ENCODE measurements at places on chromosomes 16 and 17.

GRCh38 chr17:33650304-33650703 lies 357.2 kb upstream of the ASIC2 start:
- no peak for DNase-seq

DNA sequence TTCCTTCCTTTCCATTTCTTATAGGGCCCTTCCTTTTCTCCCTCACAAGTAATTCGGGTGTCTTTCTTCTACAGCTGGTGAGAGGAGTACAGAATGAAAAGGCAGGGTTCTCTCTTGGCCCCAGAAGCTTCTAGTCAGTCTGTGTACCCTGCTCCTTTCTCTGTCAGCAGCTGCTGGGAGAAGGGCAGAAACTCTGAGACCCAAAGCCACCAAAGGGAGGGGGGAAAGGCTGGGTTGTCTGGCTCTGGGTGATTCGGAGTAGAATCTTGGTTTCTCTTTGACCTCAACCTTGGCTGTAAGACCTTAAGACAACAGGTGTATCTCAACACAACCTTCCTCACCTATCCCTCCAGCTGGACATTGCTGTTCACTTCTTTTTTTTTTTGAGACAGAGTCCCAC lies 3.3 kb upstream of the NR1D1 start:
- no peak for DNase-seq

- no peak for DNase-seq
These were observed 4.4 kb downstream of the CACNA1G start for GRCh38 chr17:50564916-50565315.

- no peak for DNase-seq
These were observed 218.0 kb upstream of the ZFHX3 start for GRCh38 chr16:73265935-73266334.

- DNase-seq: peak; percentile 88
These were observed 7.6 kb downstream of the MYO1C start for GRCh38 chr17:1484676-1485422.

DNA sequence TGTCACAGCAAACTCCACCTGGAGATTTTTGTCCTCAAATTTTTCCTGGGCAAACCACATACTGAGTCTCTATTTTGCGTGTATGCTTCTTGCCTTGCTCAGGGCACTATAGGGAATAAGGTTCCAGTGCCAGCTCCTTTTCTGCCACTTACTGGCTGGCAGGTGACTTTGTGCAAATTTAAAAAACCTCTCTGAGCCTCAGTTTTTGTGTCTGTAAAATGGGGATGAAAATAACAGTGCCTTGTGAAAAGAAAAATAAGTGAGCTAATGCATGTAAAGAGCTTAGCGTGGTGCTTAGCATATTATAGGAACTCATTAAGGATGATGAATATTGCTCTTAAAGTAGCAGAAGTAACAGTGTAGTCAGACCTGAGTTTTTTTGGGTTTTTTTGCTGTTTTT lies 19.9 kb downstream of the CLEC19A start:
- no peak for DNase-seq

DNA sequence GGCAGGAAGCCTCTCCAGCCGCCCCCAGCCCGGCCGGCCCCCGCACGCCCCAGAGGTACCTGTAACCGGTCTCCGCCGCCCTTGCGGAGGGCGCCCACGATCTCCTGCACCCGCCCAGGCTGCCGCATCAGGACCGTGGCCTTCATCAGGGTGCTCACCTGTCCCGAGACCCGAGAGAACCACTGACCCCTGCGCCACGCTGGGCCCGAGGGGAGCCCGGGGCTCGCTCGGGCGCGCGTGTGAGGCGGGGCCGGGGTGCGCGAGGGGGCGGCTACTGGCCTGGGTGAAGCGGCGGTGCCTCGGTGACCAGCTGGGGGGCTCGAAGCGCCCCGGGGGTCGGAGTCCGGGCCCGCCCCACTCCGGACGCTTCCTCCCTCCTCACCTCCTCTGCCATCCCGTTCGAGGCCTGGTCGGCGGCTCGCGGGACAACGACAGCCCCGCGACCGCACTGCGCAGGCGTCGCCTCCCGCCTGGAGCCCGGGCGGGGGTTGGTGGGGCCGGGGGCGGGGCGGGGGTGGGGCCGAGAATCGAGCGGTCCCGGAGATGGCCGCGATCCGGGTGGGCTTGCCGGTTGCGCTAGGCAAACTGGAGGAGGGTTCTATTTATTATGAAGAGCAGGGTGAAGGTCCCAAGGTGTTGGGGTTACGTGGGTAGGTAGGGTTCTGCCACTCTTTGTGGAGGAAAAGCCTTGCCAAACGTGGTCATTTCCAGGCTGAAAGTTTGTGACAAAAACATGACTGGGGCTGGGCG lies at the start of gene NT5C3B:
Gene NT5C3B (minus strand): TSS at position 433 of the 750 bp plus-strand sequence. CDS start 39 bp downstream, at position 394.
- DNase-seq: peak; percentile 57

DNA sequence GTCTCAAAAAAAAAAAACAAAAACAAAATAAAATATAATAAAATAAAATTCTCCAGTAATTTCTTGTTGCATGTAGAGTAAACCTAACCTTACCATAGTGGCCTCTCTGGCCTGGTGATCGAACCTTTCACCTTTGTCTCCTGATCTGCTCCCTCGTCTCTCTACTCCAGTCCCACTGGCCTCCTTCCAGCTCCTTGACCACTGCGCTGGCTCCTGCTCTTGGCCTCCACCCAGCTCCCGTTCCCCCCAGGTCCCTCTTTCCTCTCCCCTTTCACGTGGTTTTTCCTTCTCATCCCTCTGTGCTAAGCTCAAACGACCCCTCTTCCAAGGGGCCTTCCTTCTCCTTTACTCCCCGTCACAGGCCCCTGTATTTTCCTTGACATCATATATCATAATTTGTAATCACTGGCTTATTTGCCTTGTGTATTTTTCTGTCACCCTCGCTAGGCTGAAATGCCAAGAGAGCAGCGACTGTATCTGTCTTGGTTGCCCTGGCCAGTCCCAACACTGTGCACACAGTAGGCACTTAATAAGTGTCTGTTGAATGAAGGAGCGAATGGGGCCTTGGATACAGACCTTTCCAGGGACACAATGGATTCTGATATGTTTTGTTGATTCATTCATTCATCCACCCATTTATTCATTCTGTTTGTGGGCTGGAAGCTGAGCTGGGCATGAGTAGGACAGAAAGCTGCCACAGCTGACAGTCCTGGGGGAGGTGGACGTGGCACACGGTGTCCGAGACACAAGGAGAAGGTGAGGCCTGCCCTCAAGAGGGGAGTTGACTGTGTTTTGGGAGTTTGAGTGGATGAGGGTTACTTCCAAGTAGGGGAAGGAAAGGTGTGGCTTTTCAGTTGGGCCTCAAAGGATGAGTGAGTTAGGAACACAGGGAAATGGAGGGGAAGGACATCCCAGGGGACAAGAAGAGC lies 5.8 kb upstream of the SCN4A start:
- no peak for DNase-seq

- DNase-seq: no peak
These were observed 6.0 kb downstream of the STAC2 start for GRCh38 chr17:39219647-39220154.

DNA sequence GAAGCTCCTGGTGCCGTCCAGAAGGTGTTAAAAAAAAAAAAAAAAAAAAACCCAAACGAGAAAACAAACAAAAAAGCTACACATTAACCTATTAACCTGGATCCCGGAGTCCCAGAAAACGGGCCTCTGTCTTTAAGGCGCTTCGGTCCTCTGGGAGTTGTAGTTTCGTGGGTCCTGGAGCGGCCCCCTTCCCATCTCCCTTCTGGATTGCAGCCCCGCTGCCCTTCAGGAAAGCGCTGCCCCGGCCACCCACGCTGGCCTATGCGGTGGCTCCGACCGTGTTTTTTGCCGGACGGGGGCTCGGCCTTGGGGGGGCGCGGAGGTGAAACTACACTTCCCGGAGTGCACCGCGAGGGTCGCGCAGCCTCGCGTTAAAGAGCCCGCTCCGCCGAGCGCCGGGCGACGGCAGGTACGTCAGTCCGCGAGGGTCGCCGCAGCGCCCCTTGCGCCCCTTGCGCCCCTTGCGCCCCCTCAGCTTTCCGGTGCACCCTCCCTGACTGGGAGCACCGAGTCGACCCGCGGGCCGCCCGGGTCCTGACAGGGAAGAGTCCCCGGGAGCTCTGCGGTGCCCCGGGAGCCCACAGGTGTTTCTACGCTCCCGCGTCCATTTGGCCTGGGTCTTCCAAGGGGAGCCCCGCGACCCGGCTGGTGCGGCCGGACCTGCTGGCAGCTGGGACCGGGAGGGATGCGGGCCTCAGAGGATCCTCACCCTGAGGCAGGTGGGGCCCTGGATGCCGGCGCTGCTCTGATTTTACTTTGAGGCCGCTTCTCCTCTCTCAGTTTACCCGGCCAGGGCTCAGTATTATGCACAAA lies at the start of gene FCSK:
Gene FCSK (plus strand): TSS at position 374 of the 813 bp plus-strand sequence. CDS start 8,596 bp downstream, outside the sequence.
- DNase-seq: peak; percentile 66

- DNase-seq: no peak
These were observed 20.1 kb downstream of the HBQ1 start for GRCh38 chr16:200388-200787.

- peak; percentile 14 for DNase-seq
These were observed 62.4 kb upstream of the PLCG2 start for GRCh38 chr16:81716478-81717225.

- no peak for DNase-seq
These were observed 31.3 kb upstream of the CBX4 start for GRCh38 chr17:79870540-79870939.

GRCh38 chr16:17466876-17467275 lies 3.9 kb downstream of the XYLT1 start:
- no peak for DNase-seq

- DNase-seq: no peak
These were observed 129.5 kb downstream of the ABCC6 start for GRCh38 chr16:16093628-16094332.

- no peak for DNase-seq
These were observed 277.8 kb upstream of the CDH5 start for GRCh38 chr16:66088681-66089080.

- no peak for DNase-seq
These were observed 85.5 kb upstream of the MSI2 start for GRCh38 chr17:57170866-57171265.

DNA sequence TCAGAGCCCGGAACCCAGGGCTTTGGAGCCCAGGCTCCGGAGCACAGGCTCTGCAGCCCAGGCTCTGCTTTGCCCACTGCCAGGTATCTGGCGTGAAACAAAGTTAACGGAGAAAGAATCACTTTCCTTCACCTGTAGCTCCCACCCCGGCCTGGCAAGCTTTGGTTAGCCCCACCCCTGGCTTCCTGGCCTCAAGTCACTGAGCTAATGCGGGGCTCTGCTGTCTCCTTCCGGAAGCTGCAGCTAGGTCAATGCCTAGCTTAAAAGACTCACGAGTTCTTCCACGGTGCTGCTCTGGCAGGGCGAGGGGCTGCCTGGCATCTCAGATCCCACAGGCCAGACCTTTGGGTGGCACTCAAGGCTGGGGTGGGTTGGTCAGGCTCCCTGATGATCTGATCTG lies 21.1 kb upstream of the SPPL2C start:
- DNase-seq: no peak

GRCh38 chr17:55689672-55690071 lies 33.0 kb downstream of the TMEM100 start:
- DNase-seq: no peak

Data from stimulated activated naive B cell treated with anti-CD40 and anti-IgM and Interleukin-4, amounts not matched to agents 10 μg/mL and 1 μg/mL and 100 μg/mL, for 72 hours (primary cell).